ENCODE measurements at places on chromosomes 16 and 17.

DNA sequence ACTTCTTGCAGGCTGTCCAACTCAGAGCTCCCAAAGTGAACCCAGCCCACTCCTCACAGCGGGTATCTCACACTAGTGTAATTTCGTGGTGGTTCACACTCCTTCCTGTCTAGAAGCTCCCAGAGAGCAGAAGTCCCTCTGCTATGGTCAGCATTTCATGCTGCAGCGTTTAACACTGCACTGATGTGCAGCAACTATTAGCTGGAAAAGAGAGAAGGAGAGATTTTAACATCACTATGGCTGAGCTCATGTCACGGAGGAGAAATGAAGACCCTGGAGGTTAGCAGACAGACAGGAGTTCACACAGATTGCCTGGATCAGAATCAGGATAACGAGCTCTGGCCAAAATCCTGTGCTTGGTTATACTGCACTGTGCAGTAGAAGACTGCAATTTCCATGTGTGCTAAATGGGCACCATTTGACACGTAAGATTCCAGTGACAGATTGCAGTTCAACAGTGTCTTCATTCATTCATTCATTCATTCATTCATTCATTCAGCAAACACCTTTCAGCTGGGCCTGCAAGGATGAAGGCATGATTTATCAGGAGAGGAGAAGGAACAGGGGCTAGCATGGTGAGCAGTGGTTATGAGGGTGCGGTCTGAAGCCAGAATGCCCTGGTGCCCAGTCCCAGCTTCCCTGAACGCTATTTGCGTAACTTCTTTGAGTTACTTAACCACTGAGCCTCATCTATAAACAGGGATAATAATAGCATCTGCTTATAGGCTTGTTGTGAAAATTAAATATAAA lies 5.3 kb upstream of the CCL1 start:
- no peak for DNase-seq

- DNase-seq: no peak
Measured at GRCh38 chr17:65503557-65503956, 57.9 kb downstream of the AXIN2 start.

DNA sequence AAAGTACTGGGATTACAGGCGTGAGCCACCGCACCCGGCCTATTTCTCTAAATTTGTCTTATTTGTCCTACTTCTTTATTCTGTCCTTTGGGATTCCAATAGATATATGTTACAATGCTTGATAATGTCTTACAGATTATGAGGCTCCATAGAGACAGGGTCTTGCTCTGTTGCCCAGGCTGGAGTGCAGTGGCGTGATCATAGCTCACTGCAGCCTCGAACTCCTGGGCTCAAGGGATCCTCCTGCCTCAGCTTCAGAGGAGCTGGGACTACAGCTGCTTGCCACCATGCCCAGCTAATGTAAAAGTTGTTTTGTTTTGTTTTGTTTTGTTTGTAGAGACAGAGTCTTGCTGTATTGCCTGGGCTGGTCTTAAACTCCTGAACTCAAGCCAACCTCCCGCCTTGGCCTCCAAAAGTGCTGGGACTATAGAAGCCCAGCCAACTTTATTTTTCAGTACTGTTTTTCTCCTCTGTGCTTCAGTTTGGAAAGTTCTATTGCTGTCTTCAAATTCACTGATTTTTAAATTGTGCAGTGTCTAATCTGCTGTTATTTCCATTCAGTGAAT lies 10.3 kb downstream of the ANKRD13B start:
- no peak for DNase-seq

DNA sequence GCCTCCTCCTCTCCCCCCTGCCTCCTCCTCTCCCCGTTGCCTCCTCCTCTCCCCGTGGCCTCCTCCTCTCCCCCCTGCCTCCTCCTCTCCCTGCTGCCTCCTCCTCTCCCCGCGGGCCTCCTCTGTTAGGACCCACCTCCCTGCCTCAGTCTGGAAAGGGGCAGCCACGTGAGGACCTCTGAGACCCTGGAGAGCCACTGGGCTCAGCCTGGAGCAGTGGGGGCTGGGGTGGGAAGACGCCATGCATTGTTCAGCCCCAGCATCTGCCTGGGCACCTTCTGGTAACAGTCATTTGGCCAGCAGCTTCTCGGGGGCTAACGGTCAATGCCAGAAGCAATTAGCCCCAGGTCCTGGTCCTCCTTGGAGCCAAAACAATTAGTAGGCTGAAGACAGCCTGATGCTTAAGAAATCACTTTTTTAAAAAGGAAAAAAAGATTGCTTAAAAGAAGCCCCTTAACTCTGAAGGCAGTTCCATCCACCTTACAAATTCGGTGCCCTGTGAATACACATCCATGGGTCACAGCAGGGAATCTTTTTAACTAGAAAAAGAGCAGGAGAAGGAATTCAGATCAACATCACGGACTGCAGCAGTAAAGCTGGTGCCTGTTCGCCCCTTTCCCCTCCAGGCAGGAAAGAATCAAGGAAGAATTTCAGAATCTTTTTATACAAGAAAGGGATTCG lies 29.8 kb downstream of the NXN start:
- DNase-seq: no peak

GRCh38 chr16:51825779-51826178 lies 674.7 kb upstream of the SALL1 start:
- DNase-seq: no peak

- no peak for DNase-seq
Measured at GRCh38 chr17:2453866-2454265, 53.0 kb upstream of the MNT start.
